ENCODE measurements at places on chromosomes 11 and 22.

GRCh38 chr11:76314741-76315090 is 66.2 kb downstream of the THAP12 start:
- DNase-seq, result peak; percentile 78

DNA sequence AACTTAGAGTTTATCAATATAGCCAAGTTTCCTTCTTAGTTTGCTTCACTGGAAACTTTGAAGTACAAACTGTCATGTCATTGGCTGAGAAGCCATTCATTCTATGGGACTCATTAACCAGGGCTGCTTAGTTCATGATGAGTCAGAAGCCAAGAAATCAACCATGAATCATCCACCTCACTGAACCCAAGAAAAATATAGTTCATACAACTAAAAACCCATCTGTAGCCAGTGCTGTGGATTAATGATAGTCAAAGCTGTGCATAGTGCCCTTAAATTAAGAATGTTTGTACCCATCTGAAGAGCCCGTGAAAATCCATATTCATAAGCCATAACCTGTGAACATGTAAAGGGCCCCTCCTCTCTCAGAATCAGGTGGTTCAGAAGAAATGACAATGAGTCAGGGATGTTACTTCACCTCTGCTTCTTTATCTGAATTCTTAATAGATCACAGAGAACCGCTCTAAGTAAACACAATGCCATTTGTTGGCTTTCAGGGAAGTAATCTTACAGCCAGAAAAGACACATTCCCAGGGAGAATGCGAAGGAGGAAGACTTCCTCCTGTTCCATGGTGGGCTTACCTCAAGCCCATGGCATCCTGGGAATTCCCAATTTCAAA is 25.4 kb downstream of the MMP20 start:
- peak; percentile 93 for DNase-seq

DNA sequence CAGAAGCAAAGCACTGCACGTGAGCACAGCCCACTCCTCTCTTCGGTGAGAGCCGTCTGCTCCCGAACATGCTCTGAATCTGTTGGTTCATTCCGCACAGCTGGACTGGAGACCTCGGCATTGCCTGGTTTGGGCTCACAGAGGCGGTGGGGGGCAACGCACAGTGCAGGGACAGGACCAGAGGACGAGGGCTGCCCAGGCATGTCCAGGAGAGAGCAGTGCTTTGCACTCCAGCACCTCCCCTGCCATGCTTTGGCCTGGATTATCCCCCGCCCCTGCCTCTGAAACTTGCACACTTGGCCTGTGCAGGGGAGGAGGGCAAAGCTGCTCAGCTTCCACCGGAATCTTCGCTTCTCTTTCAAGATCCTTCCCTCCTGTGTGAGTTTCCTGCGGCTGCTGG is 536.5 kb downstream of the BRD1 start:
- DNase-seq, result no peak

- no peak for DNase-seq
These were observed 37.6 kb downstream of the MS4A2 start for GRCh38 chr11:60125956-60126585.

GRCh38 chr22:49303061-49303735 is 524.5 kb downstream of the BRD1 start:
- DNase-seq, result no peak

DNA sequence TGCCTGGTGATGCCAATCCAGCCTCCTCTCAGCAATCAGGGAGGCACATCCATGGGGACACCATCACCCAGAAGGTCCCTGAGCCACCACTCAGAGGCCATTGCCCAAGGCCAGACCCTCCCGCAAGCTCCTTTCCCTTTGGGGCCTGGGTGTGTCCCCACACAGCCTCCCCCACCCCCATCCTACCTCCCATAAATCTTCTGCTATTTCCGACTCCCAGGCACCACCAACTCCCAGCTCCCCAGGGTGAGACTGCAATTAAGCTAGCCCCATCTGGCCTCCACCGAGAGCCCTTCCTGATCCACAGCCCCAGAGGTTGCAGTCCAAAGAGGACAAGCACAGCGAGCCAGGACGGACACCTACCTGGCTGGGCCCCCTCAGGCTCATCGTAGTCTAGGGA is 6.3 kb downstream of the ARHGAP1 start:
- DNase-seq, result no peak

- no peak for DNase-seq
These were observed at the start of gene KRTAP5-6 for GRCh38 chr11:1696608-1697570. Gene KRTAP5-6 (plus strand): TSS chr11:1697195. CDS start chr11:1697246, 51 bp downstream.

- DNase-seq, result peak; percentile 19
These were observed 27.3 kb downstream of the XRCC6 start for GRCh38 chr22:41648432-41648831.
